T47D (cell line): ENCODE measurements at places on chromosomes 12 and 14.
A peak's percentile ranks its signal among the peaks of the same experiment; 100 is the strongest.

DNA sequence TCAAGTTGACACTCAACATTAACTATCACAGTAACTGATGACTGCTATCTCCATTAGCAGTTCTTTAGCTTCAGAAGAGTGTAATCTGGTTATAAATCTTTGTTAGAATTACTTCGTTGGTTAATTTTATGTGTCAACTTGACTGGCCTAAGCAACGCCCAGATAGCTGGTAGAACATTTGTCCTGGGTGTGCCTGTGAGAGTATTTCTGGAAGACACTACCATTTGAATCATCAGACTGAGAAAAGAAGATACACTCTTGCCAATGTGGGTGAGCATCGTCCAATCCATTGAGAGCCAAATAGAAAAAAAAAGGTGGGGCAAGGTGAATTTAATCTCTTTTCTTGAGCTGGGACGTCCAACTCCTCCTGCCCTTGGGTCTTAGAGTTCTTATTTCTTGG lies 129.0 kb downstream of the IGF1 start:
- no peak for DNase-seq

- DNase-seq = no peak
Observed at GRCh38 chr12:47714826-47715386, 9.1 kb upstream of the RPAP3 start.

DNA sequence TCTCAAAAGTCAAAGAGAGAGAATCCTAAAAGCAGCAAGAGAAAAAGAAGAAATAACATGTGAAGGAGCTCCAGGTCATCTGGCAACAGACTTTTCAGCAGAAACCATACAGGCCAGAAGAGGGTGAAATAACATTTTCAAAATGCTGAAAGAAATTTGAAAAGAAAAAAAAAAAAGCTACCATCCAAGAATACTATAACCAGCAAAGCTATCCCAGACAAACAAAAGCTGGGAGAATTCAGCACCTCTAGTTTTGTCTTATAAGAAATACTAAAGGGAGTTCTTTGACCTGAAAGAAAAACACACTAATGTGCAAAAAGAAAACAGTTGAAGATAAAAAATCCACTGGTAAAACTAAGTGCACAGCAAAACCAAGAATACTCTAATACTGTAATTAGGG lies 36.8 kb downstream of the SLC41A2 start:
- DNase-seq = no peak

DNA sequence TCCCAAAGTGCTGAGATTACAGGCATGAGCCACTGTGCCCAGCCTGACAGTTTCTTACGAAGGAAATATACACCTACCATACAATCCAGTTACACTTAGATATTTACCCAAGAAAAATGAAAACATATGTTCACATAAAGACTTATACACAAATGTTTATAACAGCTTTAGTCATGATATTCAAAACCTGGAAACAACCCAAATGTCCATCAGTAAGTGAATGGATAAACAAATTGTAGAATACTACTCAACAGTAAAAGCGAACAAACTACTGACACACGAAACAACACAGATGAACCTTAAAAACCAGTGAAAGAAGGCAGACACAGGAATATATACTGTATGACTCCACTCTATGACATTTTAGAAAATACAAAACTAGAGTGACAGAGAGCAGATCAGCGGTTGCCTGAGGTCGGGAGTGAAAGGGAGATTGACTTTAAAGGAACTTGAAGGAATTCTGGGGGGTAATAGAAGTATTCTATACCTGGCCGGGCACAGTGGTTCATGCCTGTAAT lies 83.6 kb downstream of the SPRING1 start:
- DNase-seq = no peak

DNA sequence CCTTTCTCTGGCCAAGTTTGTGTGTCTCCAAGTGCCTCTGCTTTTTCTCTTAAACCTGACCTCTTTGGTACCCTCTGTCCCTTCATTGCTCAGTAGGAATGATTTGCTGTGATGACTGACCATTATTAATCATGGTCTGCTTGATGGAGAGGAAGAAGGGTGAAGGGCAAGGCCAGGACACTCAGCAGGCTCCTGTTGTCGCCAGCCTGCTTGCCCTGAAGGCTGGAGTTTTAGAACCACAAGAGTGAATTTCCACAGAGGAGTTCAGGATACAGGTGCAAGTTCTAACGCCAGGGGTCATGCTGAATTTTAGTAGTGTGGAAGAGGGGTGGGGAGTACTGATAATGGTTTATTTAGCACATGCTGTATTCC lies 2.8 kb upstream of the ITGA5 start:
- no peak for DNase-seq

DNA sequence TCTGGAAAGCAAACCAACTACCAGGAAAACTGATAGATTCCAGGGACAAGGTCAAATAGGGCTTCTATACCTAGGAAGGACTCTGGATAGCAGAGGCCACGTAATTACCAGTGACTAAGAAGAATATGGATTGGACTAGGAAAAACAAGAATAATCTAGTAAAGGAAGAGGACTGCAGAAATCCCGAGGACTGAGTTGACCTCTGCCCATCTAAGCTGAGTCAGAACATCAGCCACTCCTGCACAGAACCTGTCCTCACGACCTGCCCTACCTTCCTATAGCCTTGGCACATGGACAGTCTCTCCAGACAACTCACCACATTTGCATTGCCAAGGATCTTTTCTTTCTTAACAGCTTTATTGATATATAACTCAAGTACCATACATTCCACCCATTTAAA lies 2.3 kb downstream of the OR6J1 start:
- no peak for DNase-seq

DNA sequence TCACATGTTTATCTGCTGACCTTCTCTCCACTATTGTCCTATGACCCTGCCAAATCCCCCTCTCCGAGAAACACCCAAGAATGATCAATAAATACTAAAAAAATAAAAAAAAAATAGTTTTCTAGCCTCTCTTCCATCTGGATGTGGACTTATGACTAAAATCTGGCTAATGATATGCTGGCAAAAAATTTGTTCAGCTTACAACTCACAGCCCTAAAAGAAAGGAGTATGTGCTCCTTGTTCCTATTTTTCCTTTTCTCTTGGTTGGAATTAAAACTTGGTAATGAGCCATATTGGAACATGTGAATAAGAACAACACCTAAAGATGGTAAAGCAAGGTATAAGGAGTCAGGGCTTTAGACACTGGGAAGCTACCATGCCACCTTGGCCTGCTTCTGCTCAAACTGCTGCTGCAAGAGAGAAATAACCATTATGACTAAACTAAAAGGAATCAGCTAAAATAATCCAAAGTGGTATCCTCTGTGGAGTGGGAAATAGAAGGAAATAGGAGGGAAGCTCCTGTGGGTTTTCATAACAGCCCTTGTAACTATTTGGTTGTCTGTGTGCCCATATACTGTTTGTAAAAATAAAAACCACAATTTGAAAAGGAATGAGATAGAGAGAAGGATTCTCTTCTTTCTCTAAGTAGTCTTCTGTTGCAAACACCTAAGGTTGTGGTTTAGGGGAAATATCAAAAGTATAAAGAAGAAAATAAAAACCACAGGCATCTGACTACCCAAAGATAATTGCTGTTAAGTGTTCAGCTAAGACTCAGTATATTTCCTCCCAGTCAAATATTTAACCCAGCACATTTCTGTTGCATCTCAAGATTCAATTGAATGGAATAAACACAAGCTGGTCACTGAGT lies 53.8 kb downstream of the SDR9C7 start:
- DNase-seq = no peak

GRCh38 chr12:39329018-39329417 lies 113.9 kb downstream of the KIF21A start:
- no peak for DNase-seq

DNA sequence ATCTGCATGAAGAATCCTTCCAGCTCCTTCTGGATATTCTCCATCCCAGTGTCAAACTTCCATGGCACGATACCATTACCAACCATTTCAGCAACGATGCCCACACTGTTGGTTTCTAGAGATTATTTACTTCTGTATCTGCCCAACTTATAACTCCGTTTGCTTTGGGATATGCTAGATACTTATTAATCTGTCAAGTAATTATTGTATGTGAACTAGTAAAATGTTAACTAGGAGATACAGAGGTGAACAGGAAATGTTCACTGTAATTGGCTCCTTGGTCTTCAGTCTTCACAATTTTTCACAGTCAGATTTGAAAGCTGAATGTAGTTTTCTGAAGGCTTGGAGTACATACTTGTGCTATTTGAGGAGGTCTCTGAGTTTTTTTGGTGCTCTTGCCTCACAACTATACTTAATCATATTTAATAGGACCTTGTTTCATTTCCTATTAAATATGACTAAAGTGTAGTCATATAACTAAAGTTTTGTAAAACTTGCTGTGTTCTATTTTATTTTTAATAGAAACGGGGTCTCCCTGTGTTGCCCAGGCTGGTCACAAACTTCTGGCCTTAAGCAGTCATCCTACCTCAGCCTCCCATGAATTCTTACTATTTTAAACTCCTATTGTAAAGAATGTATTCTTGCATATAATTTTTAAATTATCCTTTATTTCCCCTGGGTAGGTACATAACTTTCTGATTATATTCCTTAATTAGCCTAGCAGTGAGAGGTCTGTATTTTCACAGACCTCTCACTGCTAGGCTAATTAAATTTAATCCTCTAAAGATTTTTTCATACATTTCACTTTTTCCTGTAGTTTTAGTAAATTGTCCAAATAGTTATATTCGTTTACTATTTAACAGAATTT lies 79.7 kb downstream of the FGD4 start:
- DNase-seq = no peak

DNA sequence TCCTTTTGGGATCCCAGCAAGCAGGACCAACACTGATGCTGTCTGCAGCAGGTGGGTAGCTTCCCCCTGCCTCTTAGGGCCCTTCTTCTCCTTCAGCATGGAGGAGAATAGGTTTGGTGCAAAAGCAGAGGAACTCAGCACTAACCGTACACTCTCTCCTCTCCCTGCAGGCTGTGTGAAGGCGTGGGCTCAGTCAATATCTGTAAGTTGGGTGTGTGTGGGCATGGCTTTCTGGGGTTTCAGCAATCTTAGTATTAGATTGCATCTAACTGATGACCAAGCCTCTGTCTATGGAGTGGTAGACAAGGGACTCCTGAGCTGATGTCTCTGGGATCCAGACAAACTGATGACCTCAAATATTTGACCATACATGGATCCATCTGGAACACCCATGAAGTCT lies 14.3 kb downstream of the KRT85 start:
- no peak for DNase-seq

DNA sequence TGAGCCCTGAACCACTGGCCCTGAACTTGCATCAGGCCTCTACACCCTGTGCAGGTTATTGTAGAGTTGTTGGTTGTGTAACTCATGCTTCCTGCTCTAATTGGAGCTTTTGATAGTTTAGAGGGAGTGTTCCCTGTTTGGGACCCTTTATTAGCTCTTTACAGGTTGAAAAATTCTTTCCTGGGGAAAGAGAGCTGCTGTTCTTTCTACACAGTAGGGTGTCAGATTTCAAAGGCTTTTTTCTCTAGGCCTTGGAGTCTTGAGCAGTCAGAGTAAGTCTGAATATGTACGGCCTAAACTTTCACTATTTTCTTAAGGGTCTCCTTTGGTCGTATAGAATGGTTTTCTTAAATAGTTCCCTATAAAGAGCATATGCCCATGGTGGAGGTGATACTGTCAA lies 60.8 kb upstream of the NEDD1 start:
- DNase-seq = no peak

GRCh38 chr14:55454264-55455002 lies 14.0 kb upstream of the TBPL2 start:
- no peak for DNase-seq

DNA sequence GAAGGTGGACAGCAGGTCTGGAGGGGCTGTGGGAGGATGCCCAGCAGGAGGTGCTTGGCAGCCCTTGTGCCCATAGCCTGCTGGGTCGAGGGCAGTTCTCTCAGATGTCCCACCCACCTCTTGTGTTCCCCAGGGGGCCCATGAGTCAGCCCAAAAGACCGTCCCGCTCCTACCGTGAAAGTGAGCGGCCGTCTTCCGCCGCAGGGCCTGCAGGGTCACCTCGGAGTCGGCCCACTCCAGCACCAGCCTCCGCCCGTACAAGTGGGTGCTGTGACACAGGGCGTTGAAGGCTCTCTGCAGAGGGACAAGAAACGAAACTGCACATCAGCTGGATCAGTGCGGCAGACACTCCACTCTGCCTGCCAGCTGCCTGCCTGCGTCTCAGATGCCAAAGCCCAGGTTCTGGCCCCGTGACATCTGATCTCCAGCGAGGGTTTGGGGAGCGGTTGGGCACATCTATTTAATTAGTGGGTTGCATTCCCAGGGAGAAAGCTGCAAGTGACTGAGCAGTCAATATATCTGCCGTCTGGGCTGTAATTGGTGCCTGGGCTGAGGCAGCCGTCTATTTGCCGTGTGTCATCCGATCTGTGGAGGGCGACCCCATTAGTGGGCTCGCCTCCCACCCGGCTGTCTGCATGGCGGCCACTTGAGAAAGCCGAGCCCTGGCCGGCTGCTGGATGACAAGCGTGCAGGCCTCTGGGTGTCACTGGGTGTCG lies 121.5 kb downstream of the RBM19 start:
- no peak for DNase-seq

DNA sequence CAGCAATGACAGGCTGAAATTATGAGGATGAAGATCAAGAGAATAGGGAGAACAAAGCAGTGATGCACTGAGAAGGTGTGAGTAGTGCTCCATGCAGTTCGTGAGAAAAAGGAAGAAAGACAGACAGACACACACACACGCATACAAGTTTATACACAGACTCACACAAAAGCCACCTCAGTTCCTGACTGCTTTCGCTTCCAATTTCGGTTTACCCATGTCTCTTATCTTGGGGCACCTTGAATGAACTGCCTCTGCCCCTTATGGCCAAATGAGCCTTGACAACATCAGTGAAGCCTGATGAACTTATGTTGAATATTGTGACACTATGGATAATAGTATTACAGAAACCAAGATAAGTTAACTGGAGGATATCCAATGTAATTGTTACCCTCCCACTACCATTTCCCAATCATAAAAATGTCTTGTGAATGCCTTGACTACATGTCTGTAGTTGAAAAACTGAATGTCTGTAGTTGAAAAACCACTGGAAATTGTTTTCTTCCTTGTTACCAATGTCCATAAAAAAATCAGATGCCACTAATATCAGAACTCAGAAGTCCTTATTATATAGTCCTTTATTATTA lies 380.4 kb upstream of the DDHD1 start:
- DNase-seq = no peak

- DNase-seq = no peak
Observed at GRCh38 chr14:30914812-30915211, 40.5 kb downstream of the COCH start.

- DNase-seq = no peak
Observed at GRCh38 chr14:92093320-92093719, 13.1 kb downstream of the ATXN3 start.

DNA sequence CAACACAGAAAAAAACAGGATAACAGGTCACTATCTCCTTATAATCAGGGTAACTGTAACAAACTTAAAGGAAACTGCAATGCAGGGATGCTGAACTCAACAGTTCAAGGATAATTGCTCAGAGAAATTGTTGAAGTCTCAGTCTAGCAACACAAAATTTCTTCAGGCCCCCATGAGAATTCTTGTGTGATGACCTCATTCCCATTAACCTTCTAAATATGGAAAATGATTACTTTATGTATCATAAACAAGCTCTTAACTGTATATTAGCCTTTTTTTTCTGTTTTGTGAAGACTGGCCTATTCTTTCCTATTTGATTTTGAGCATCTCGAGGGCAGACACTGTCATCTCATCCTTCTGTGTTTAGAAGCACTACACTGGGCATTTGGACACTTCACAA lies 47.1 kb downstream of the IGF1 start:
- no peak for DNase-seq

- DNase-seq = no peak
Observed at GRCh38 chr14:89484051-89484844, 67.2 kb upstream of the FOXN3 start.

- peak; percentile 72 for DNase-seq
Observed at GRCh38 chr14:76918782-76919394, 92.7 kb downstream of the LRRC74A start.

GRCh38 chr12:48777501-48778400 lies 11.1 kb downstream of the ADCY6 start:
- no peak for DNase-seq
